IMR-90 (cell line): ENCODE measurements at places on chromosomes 4 and X.

DNA sequence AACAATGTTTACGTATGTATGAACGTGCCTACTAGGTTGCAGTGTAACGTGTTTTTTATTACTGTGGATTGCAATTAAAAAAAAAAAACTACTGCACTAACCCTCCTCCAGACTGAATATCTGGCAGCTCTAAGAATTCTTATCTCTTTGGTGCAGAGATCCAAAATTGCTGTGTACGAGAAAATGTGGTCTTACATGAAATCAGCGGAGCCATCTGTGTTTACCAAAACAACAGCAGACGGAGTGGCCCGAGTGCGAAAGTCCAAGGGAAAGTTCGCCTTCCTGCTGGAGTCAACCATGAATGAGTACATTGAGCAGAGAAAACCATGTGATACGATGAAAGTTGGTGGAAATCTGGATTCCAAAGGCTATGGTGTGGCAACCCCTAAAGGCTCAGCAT is 268.1 kb downstream of the THOC2 start:
- DNase-seq, result no peak

GRCh38 chrX:148612431-148612830 is 112.0 kb downstream of the AFF2 start:
- DNase-seq, result no peak

- peak; percentile 60 for DNase-seq
These were observed 139.0 kb downstream of the DCK start for GRCh38 chr4:71132486-71132885.

DNA sequence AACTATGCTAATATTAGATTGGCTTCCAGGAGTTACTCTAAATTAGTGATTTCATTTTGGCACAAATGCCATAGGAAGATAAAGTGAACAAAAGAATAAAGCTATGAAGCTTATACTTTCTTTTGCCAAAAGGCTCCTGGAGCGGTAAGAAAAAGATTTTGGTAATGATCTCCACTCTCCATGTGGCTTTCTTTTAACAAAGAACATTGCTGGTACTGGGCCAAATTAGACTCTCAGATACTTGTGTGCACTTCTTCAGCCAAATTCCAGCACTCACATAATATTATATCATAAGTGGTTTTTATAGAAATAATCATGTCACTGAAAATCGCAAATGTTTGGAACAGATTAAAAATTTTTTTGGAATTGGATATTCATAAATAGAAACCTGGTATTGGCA is 142.4 kb upstream of the FGF13 start:
- no peak for DNase-seq

DNA sequence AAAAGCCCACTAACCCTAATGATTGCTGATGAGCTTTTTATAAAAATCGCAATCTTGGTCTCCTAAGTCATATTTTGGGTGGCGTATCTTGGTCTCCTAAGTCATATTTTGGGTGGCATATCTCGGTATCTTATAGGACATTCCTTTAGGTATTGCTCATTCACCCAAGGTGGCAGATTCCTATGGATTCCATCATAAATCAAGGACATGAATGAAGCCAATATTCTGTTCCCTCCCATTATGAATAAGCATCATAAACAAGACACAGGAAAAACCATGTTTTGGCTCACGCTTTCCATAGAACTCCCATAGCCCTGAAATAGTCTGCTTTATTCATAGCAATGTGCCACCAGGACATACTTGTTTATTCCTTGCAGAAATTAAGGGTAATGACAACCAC is 95.0 kb upstream of the CD99 start:
- no peak for DNase-seq

DNA sequence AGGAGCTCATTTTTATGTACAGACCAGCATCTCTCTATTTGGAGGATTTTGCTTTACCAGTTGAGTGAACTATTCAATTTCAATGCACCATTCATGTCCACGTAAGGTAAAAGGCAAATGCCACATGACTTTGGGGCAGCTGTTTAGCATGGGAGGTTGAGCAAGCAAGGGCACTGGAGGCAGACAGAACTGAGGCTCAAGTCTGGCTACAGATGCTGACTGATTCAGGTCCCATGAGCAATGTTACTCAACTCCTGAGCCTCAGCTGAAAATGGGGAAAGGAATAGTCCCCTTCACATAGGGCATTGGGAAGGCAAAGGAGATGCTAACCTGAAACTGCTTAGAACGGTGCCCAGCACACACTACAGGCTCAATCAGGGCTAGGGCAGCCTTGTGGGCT is 93.0 kb upstream of the MTM1 start:
- peak; percentile 7 for DNase-seq

- DNase-seq, result no peak
These were observed 107.4 kb upstream of the STOX2 start for GRCh38 chr4:183797445-183798300.

DNA sequence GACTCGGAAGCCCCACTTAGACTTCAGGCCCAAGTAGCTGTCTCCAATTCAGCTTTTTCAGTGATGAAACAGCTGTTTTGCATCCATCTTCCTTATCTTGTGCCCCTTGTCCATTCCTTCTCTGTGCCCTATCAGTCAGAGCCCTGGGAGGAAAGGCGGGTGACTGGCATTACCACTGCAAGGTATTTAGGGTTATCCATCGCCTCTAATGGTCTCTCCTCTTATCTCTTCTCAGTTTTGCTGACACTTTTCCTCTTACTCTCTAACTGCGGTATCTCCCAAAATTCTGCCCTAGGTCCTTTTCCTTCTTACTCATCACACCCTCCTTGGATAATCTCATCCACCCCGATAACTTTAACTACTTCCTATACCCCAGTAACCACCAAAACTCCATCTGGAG is 13.7 kb downstream of the GAB3 start:
- DNase-seq, result no peak

DNA sequence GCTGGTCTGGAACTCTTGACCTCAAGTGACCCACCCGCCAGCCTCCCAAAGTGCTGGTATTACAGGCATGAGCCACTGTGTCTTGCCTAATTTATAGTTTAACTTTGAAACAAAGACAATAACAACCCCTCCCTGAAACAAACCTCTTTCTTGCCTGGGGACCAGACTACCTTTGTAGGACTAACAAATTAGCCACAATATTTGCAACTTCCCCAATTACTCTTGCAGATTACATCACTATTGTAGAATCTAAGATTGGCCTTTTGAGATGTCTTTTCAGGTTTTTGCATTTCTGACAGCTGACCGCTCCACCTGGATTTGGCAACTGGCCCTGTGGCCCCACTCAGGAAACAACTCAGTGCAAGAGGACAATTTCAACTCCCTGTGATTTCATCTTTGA is 84.8 kb downstream of the AKAP4 start:
- no peak for DNase-seq

- DNase-seq, result no peak
These were observed 236.1 kb upstream of the LDB2 start for GRCh38 chr4:17134565-17134964.

- peak; percentile 96 for DNase-seq
These were observed 105.1 kb downstream of the FNIP2 start for GRCh38 chr4:158873795-158874401.

DNA sequence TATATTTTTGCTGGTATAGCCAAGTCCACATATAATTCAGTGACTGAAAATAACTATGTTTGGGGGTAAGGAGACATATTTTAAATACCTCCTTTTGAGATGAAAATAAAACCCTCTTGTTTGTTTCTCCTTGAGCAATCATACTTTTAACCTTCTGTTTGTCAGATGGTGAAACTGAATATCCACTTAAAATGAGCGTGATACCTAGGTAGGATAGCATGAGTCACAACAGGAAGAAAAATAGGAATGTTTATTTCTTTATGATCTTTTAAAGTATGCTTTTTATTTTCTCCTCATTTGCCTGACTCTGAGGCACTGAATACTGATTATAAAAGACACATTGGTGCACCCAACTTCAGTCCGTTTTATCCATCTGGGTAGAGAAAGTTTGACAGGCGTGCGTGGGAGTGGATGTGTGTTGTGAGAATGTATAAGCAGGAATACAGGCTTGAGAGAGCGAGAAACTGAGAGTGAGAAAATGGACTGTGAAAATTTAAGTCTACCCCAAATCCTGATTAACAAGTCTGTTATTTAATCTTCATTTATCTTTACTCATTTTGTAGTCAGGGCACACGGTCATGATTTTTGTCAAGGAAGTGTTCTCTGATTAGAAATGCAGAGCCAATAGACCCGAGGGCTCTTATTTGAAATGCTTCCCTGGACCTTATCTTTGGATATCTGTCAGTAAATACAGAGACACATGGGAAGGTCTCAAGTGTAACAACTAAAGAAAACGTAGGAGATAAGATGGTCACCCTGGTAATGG is 62.1 kb upstream of the ANTXR2 start:
- DNase-seq, result peak; percentile 42

GRCh38 chr4:128831531-128832242 is 22.2 kb downstream of the JADE1 start:
- peak; percentile 57 for DNase-seq

DNA sequence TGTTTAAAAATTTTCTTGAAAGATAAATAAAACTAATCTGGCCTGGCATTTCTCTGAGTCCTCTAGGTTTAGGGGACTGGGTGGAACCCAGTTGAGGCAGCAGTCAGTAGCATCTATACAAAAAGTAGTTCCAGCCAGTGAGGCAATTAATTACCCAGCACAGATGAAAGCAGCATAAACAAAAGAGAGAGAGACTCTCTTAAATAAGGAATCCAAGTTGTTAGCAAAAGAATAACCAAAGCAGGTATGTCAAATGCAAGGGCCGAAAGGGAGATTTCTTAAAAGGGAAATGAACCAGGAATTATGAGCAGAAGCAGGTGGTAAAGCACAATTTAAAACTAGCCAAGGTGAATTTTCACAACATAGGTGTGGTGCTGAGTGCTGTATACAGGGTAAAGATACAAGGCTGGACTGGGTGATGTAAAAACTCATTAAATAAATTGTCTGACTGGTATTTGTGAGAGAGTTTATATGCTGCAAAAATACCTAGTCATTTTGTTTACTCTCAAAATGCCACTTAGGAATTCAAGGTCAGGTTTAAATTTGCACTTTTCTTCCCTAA is 94.6 kb upstream of the GALNT7 start:
- no peak for DNase-seq

DNA sequence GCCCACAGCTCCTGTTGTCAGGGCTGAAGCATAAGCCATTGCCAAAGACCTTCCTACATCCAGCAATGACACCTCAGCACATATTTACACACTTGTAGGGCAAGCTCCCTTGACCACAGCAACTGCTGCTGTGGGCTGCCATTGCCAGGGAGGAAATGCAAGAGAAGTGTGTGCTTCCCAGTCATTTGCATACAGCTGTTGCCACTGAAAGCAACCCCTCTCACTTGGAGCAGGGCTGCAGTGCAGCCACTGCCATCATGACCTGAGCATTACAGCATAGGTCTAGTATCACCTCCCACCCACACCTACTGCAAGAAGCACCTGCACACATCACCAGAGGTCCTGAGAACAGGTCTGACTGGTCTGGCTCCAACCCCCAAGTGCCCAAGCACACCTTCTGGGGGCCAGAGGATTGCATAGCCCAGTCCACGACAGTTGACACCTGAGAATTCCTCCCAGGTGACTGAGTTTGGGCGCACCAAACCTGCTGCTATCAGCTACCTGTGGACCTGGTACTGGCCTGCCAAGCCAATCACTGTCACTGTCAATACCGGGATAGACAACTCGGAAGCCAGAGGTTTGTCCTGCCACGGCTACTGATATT is 636.5 kb upstream of the SLIT2 start:
- DNase-seq, result no peak

DNA sequence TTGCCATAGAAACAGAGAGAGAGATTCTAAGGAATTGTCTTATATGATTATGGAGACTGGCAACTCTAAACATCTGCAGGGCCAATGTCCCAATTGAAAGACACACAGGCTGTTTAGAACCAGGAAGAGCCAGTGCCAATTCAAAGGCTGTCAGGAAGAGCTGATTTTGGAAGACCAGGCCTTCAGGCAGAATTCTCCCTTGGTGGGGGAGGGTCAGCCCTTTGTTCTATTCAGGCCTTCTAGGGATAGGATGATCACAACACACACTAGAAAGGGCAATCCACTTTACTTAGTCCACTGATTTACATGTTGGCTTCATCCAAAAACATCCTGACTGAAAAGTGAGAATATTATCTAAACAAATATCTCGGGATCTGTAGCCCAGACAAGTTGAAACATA is 15.2 kb downstream of the C4orf46 start:
- DNase-seq, result no peak

DNA sequence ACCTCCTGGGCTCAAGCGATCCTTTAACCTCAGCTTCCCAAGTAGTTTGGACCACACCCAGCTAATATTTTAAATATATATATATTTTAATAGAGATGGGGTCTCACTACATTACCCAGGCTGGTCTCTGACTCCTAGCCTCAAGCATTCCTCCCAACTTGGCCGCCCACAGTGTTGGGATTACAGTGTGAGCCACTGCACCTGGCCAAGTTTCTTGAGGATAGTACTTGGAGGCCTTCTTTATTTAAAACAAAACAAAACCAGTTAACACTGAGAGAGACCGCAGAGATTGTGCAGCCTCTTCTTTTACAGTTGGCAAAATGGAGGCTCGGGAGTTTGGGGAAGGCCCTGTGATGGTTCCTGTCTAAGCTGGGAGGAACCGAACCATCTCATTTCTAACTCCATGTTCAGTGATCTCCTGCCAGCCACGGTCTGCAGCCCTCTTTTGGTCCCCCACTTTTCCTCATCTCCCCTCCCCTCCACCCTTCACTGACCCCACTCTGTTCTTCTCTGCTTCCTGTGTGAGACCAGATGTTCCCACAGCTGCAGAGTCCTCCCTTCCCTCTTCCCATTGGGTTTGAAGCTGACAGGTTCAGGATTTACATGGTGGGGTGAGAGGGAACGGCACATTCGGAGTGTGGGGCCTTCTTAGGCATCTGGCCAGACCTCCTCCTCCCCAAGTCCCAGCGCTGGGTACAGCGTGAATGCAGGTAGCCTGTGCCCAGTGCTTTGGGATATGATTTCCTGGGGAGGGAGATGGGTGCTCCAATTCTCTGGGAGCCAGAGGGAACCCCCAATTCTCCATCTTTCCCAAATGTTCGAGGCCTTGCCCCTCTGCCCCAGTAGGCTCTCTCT is 1.4 kb upstream of the SORCS2 start:
- DNase-seq, result no peak

DNA sequence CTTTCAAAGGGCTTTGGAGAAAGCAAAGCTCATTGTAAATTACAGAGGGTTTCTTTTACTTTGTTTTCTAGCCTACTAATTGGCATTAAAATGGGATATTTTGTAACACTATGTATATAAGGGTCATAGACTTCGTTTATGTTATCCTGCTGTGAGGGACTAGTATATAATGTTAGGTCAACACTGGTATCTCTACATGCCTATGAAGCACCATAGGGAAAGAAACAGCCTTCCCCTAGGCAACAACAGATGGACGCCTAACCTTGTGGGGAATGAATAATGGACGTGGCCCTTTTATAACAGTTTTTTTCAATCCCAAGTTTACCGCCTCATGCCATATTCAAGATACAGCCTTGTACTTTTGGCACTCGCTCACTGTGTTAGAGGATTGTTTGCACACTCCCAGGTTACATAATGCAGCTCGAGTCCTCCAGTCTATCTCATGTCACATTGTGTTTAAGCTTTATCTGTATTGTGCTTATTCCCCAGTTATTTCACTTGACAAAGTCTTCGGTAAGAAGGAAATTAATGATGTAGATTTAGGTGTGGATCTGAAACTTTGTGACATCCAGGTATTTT is 711.0 kb downstream of the RPA4 start:
- no peak for DNase-seq

GRCh38 chr4:176002007-176002613 is 63.5 kb upstream of the WDR17 start:
- DNase-seq, result no peak
